Breast epithelium (tissue), 4 donors: ENCODE measurements at places on chromosomes 1 and 21.

DNA sequence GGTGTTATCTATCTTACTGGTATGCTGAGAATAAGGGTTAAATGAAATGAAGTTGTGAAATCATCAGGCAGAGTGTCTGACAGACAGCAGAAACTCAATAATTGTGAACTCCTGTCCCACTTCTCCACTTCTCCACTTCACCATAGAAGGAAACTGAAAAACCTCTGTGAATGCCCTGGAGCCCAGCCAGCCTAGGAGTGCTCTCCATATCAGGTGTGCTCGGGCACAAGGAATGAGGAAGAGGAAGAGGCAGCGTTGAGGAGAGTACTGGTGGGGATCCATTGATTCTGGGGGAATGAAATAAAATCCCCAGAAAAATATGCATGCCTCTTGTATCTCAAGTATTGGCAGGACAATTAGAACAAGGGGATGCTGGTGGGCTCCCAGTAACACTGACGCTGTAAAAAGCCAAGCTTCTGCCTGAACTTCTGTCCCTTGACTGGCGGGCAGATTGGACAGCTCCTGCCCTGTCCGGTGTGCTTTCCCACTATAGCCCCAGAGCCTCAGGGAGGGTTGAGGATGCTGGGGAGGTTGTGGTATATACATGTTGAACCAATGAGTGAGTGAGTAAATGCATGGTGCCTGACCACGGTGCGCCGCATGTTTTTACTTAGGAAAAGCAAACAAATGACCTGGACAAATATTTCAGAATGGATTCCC is 47.7 kb downstream of the NMNAT2 start:
- no peak for DNase-seq

DNA sequence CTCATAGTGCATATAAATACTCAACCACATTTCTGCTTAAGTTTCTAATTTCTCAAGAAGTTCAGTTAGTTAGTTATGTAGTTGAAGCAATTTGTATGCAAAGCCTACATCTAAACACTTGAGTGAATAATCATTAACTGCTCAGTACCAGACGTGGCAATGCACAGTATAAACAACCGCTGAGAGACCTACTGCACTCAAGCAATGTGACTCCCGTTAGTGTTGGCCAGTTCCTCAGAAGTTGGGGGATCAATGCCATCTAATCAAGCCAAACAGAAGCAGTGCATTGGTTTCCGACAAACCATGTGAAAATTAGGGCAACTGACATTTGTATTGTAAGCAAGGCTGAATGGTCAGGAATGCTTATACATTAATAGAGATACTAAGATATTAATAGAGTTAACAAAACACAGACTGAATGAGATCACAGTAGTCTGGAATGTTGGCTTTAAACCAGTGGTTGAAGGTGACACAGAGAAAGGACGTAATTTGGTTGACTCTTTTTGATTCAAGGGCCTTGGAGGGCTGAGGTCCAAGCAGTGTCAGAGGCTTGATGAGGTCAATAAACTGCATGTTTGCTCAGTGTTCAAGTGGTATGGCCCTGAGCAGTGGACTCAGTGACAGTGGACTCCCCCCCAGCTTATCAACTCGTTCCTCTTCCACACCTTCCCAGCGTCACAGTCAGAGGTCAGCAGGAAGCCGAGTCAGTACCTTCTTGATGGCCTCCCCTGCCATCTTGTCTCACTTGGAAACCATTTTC is 255.5 kb downstream of the CTH start:
- DNase-seq: no peak

GRCh38 chr1:184315254-184315653 is 71.6 kb upstream of the C1orf21 start:
- DNase-seq: no peak

DNA sequence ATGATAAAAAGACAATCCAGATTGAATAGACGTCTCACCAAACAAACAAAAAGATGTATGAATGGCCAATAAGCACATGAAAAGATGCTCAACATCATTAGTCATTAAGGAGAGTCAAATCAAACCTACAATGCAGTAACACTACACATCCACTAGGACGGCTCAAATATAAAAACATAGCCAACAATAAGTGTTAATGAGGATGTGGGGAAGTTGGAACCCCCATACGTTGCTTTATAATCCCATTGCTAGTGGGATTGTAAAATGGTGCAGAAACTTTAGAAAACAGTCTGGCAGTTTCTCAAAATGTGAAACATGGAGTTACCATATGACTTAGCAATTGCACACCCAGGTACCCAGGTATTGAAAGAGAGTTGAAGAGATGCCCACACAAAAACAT is 14.7 kb upstream of the IL24 start:
- DNase-seq: no peak

- peak; percentile 93 for DNase-seq
Observed at GRCh38 chr1:228059634-228060457, 22.7 kb upstream of the ARF1 start.
